Temporal lobe (tissue), 4 donors: ENCODE measurements at places on chromosomes 16 and 17. TPM values are rescaled to one million over a fixed set of nuclear protein-coding genes. Genes with fewer than 3 reads are reported as not detected.

The BCAR1 gene
- total RNA-seq: 17.2 TPM

The CAPNS2 gene
- total RNA-seq: 0.25 TPM

The FOXC2 gene
- total RNA-seq: 0.98 TPM

The HOXB7 gene
- not detected for total RNA-seq

The SSTR5 gene
- not detected for total RNA-seq

The PRSS36 gene
- 0.49 TPM for total RNA-seq

The DLX4 gene
- total RNA-seq: not detected

The PABPN1L gene
- total RNA-seq: 0.49 TPM

The SPNS2 gene
- 7.9 TPM for total RNA-seq

The SLC12A3 gene
- total RNA-seq: not detected

The IRX3 gene
- not detected for total RNA-seq

The P2RX5 gene
- total RNA-seq: 7.9 TPM

The TNK1 gene
- total RNA-seq: 0.25 TPM

The TEX14 gene
- 0.49 TPM for total RNA-seq

The TMEM231 gene
- total RNA-seq: 13.0 TPM

The SNAI3 gene
- under 0.01 TPM for total RNA-seq

The CFAP97D1 gene
- not detected for total RNA-seq

The SLC6A2 gene
- total RNA-seq: under 0.01 TPM

The SYCE1L gene
- 0.25 TPM for total RNA-seq

The FAM171A2 gene
- total RNA-seq: 43.3 TPM

The KRTAP1-5 gene
- total RNA-seq: not detected

The CRHR1 gene
- 37.6 TPM for total RNA-seq

The HOXB8 gene
- 0.98 TPM for total RNA-seq

The RHBDF1 gene
- 0.98 TPM for total RNA-seq

The IRX6 gene
- not detected for total RNA-seq

The PARN gene
- 18.7 TPM for total RNA-seq

The FNDC8 gene
- not detected for total RNA-seq

The CA4 gene
- 2.5 TPM for total RNA-seq

The ARL5C gene
- total RNA-seq: not detected

The TPSD1 gene
- not detected for total RNA-seq

The ABI3 gene
- 0.25 TPM for total RNA-seq

The UBN1 gene
- 15.7 TPM for total RNA-seq

The COX11 gene
- 62.2 TPM for total RNA-seq

The USP43 gene
- total RNA-seq: 7.1 TPM

The KRT27 gene
- total RNA-seq: 0.25 TPM

The FOXF1 gene
- total RNA-seq: 0.49 TPM

The VTN gene
- 0.25 TPM for total RNA-seq

The TEKT5 gene
- not detected for total RNA-seq

The COL1A1 gene
- total RNA-seq: 41.1 TPM

The MATCAP1 gene
- 54.8 TPM for total RNA-seq

The SLC9A5 gene
- total RNA-seq: 1.2 TPM

The TBC1D3E gene
- not detected for total RNA-seq

The EVPLL gene
- not detected for total RNA-seq

The GAST gene
- total RNA-seq: not detected

The IL17C gene
- not detected for total RNA-seq

The METTL26 gene
- total RNA-seq: 23.1 TPM

The CD7 gene
- total RNA-seq: not detected

The KRT25 gene
- 0.49 TPM for total RNA-seq

The CCDC200 gene
- total RNA-seq: not detected

The GPR139 gene
- total RNA-seq: 2.5 TPM

The ZG16B gene
- total RNA-seq: 0.25 TPM

The ODAD4 gene
- 1.7 TPM for total RNA-seq

The TCAP gene
- 1.5 TPM for total RNA-seq

The CMTM2 gene
- 0.25 TPM for total RNA-seq

The OR1F1 gene
- 0.98 TPM for total RNA-seq

The CEP95 gene
- 70.6 TPM for total RNA-seq
